ENCODE measurements at places on chromosomes 4 and X. TPM values are rescaled to one million over a fixed set of nuclear protein-coding genes. Genes with fewer than 3 reads are reported as not detected.

GRCh38 chr4:69999420-69999819, 3.7 kb downstream of the STATH start:
- no peak for DNase-seq

- no peak for DNase-seq
These were observed 128.3 kb downstream of the MANBA start for GRCh38 chr4:102632241-102633065.

- no peak for DNase-seq
These were observed 1628.9 kb downstream of the PCDH7 start for GRCh38 chr4:32349026-32349425.

- no peak for DNase-seq
These were observed at the start of gene ADRA2C for GRCh38 chr4:3766036-3766784. ADRA2C (plus strand) TSS chr4:3766385; CDS start chr4:3766607, 222 bp downstream.

DNA sequence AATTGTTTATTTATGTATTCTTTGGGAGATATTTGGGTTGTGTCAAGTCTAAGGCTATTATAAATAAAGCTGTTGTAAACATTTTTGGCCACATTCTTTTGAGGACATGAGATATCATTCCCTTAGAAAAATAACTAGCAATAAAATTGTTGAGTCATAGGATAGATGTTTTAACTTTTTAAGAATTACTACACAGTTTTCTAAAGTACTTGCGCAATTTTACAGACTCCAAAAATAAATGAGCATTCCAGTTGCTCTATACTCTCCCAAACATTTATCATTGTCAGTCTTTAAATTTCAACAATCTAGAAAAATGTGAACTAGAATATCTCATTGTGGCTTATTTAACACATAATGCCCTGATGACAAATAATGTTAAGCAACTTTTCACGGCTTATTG, 189.1 kb upstream of the ADGRL3 start:
- no peak for DNase-seq

GRCh38 chr4:24372881-24373280, 211.5 kb downstream of the DHX15 start:
- DNase-seq: no peak

DNA sequence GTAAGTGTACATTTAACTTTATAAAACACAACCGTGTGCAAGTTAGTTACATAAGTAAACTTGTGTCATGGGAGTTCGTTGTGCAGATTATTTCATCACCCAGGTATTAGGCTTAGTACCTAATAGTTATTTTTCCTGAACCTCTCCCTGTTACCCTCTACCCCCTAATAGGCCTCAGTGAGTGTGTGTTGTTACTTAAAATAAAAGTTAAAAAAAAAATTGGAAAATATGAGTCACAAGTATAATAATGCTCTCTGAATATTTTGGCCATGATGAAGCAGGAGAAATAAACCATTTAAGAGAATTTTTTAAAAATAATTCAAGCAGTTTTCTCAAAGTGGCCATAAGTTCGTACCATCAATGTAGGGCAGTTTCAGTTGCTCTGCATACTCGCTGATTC, 105.1 kb upstream of the GRID2 start:
- no peak for DNase-seq

DNA sequence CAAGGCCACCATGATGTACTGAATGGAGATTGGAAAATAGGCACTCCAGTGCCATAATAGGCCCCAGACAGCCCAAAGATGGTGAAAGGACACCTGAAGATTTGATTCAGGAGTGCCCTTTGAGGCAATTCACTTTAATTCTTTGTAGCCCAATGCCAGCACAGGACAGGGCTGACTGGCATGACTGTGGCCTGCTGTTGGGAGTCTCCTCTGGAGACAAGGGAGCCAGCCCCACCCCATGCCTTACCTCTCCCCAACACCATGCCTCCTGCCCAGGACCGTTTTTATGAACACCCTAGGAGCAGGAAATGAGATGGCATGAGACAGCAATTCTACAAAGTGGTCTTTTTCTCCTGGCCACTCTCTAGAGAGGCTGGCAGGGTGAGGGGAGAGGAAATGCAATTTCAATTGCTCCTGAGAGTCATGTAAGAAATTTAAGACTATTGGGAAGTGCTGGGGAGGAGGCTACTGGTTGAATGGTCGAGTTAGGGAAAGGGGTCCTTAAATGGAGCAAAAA, 94.2 kb upstream of the MAMLD1 start:
- no peak for DNase-seq

DNA sequence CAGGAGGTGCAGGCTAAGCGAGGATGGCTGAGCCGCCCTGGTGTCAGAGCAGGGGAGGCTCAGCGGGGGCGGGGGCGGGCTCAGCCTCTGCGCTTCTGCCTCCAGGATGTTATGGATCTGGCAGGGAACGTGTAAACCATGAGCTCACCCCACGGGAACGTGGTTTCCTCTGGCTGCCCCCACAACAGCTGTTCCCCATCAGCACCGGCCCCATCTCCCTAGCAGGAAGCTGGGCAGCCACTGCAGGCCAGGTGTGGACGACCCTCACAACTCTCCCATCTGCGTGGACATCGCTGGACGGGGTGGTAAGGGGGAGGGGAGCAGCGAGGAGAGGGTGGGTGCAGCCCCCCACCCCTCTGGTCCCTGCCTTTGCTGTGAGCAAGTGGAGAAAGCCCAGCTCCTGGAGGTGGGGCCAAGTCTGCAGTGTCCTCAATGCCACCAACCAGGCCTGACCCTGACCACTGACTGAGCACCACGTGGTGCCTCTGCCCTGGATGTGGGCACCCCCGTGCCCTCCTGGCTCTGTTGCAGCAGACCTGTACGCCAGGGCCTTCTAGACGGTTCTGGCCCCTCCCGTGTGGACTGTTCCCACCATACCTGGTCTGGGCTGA, 28.1 kb upstream of the SPON2 start:
- DNase-seq: peak; percentile 40

DNA sequence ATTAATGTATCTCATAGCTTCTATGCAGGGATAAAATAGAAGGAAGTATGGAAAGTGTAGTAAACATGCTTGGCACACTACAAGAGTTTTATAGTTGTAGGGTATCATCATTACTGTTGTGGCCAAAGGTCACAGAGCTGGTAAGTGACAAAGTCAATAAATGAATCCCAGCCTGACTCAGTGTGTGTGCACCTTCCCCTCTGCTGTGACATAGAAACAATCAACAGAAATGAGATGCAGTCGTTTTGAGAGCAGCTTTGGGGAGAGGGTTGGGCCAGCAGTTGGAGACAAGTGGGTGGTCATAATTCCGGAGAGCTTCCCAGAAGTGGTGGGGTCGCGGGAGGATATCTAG, 82.4 kb upstream of the RBPJ start:
- no peak for DNase-seq

GRCh38 chr4:121876070-121876469, 5.8 kb upstream of the BBS7 start:
- DNase-seq: no peak

DNA sequence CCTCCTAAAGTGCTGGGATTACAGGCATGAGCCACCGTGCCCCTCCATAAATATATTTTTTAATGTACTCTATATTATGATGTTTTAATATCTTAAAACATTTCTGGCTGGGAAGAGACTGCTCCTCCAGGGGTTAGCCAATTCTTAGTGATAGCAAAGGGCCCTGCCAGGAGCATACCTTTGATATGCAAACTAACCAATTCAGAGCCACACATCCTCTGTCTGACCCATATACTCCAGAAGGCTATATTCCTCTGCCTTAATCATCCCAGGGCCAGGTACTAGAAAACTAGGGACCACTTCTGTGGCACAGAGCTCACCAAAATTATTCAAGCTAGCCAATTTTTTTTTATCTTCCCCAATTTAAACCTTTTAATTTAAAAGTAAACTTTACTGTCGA, 43.6 kb upstream of the BEX4 start:
- no peak for DNase-seq

DNA sequence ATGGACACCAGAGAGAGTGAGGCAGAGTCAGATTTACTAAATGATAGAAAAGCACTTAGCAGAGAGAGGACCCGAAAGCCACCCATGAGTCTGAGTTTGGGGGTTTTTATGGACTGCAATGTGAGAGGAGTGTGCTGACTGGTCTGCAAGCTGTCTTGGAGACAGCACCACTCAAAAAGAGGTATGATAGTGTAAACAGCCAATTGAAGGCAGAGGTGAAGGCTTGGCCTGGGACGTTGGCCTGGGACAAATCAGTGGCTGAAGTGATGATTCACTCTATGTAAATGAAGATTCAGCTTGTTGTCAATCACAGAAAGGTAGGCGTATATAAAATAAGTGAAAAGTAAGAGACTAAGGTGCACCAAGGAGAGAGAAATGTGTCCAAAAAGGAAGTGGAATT, 217.6 kb upstream of the ZFP42 start:
- no peak for DNase-seq

DNA sequence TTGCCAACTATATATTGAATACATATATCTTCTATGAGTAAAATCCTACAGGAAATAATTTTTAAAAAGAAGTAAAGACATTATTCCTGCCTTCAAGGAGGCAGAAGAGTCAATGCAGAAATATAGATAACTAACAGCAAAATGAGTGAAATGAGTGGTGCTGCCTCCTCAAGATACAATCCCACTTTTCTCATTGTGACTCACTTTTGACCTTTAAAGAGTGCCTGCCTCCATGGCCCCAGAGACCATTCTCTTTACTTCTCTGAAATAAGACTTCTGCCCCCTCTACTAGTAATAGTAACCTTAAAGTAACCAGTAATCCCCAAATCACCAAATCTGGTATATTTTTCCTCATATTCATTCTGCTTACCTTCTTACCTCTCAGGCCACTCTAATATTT, 15.5 kb downstream of the SLC10A7 start:
- DNase-seq: no peak

DNA sequence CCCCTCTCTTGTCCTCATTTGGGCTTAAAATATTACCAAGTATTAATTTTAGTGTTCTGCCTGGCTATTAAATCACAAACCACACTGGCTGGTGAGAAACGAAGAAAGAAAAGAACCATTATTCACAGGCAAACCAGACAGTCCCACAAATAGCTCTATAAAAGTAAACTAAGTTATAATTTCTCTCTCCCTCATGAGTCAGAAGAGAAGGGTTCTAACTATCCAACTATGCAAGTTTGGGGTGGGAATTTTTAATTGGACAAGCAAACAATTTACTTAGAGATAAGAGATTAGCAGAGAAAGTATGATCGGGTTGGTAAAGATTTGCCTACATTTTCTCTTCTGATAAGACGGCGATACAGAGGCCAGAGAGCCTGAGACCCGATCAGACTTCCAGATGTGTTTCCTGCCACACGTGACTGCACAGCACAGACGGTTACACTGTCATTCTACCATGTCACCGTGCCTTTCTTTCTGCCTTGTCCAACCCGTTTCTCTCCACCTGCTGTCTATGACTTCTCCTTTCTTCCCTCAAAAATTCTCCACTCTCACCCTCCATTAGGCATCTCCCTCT, 52.3 kb downstream of the MEPE start:
- no peak for DNase-seq

DNA sequence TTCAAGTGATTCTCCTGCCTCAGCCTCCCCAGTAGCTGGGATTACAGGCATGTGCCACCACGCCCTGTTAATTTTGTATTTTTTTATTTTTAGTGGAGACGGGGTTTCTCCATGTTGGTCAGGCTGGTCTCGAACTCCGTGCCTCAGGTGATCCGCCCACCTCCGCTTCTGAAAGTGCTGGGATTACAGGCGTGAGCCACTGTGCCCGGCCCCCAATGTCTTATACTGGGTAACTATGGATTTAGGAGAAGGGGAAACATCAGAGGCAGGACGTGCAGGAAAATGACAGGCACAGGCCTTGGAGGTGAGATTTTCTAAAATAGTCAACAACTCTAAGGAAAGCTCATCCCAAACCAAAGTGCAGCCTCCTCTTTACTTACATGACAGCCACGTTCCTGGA, 11.1 kb upstream of the TSPYL2 start:
- DNase-seq: no peak

Gene FREM3
- not detected for total RNA-seq

Gene ANOS1
- not detected for total RNA-seq

Gene MAP7D2
- 0.22 TPM for total RNA-seq

Gene GPRASP1
- total RNA-seq: 4.1 TPM

Gene NEIL3
- total RNA-seq: 18.2 TPM

Gene LRP2BP
- 0.48 TPM for total RNA-seq

Gene RIPPLY1
- total RNA-seq: not detected

All from activated CD4-positive, alpha-beta memory T cell treated with anti-CD3 and anti-CD28 coated beads for 36 hours (primary cell).